ENCODE measurements at places on chromosomes 11 and 22.

- DNase-seq, result no peak
These were observed 35.1 kb upstream of the CUL5 start for GRCh38 chr11:107973641-107974040.

- DNase-seq, result no peak
These were observed 161.0 kb upstream of the NARS2 start for GRCh38 chr11:78735711-78736110.

DNA sequence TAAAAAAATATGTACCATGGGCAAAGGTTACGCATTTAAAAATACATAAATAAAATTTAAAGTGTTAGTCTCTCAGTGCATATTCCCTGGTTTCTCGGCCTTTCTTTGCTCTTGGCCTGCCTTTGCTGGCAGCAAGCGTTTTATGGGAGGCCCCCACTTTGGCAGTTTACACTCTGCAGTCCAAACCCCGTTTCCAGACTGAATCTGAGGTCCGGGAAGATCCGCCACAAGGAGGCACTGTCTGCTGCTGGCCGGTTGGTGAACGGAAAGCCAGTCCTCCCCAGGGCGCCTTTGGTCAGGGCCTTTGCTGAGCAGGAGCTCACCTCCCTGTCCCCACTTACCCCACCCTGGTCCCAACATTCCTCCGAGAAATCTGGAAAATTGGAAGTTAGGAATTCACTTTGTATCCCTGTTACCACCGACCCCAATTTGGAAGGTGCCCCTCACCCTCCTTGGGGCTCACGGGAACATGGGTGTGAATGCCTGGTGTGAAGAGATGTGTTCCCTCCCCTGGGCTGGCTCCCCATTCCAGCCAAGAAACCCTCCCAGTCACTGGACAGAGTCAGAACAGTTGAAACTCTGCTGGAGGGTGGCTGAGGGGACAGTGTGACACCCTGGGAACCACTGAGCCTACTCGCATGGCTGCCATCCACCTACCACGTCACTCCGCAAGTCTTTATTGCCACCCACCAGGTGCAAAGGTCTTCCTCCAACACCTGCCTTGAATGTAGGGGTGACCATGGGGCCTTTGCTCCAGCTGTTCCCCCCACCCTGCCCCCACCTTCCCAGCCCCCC is 9.4 kb upstream of the SF1 start:
- DNase-seq, result peak; percentile 54

- DNase-seq, result peak; percentile 11
These were observed at the start of gene TSPAN18 for GRCh38 chr11:44726283-44727113. Gene TSPAN18, plus strand, starts transcription at chr11:44726962. Its CDS starts 179,455 bp downstream, at chr11:44906417.

- no peak for DNase-seq
These were observed 126.9 kb downstream of the ARHGAP8 start for GRCh38 chr22:44879301-44879680.

DNA sequence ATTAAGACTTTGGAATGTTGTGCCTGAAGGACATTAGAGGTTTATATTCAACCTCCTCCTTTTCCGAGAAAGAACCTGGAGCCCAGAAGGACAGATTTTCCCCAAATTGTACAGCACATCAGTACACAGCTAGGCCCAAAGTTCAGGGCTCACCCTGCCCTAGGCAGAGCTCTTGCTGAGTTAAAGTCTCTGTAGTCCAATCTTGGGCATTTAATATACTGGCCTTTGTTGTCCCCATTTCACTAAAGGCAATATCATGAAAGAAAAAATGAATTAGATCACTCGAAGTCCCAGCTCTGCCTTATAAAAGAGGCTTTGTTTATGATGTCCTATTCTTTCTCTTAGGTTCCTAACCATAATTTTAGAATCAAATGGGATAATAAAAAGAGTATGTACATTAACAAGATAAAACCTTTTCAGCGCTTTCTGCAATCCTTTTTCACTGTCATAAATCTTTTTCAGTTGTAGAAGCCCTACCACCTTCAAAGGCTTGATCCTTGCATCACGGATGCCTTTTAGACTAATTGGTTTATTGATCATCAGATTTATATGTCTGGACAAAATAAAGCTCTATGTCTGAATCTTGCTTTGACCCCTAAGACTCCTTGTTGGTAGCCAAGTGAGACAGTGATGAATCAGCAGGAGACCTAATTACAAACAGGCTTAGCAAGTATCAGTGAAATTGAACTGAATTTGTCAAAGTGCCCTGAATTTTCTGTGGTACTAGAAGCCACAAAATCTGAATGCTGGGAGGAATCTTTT is 39.8 kb downstream of the RELT start:
- no peak for DNase-seq

- peak; percentile 69 for DNase-seq
These were observed at the start of gene NCR3LG1 for GRCh38 chr11:17351510-17352176. Gene NCR3LG1, plus strand, starts transcription at chr11:17351800. Its CDS starts 170 bp downstream, at chr11:17351970.

- DNase-seq, result no peak
These were observed 10.0 kb downstream of the PPM1F start for GRCh38 chr22:21942407-21943343.

GRCh38 chr11:86547727-86548126 is 124.7 kb downstream of the ME3 start:
- DNase-seq, result no peak

- no peak for DNase-seq
These were observed 2.7 kb upstream of the TMPRSS6 start for GRCh38 chr22:37112084-37112728.

DNA sequence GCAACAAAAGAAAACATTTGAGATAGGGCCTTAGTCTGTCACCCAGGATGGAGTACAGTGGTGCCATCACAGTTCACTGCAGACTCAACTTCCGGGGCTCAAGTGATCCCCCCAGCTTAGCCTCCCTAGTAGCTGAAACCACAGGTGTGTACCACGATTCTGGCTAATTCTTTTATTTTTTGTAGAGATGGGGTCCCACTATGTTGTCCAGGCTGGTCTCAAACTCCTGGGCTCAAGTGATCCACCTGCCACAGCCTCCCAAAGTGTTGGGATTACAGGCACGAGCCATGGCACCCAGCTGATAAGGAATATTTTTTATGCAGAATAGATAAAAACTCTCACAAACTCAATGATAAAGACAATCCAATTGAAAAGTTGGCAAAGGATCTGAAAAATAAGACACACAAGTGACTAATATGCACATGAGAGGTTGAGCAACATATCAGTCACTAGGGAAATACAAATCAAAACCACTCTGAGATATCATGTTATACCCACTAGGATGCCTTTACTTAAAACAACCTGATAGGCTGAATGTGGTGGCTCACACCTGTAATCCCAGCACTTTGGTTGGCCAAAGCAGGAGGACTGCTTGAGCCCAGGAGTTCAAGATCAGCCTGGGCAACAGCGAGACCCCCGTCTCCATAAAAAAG is 33.9 kb upstream of the CLTCL1 start:
- no peak for DNase-seq

GRCh38 chr11:41222236-41222635 is 237.2 kb downstream of the LRRC4C start:
- DNase-seq, result no peak

GRCh38 chr11:86447763-86448480 is 73.2 kb downstream of the CCDC81 start:
- DNase-seq, result no peak

DNA sequence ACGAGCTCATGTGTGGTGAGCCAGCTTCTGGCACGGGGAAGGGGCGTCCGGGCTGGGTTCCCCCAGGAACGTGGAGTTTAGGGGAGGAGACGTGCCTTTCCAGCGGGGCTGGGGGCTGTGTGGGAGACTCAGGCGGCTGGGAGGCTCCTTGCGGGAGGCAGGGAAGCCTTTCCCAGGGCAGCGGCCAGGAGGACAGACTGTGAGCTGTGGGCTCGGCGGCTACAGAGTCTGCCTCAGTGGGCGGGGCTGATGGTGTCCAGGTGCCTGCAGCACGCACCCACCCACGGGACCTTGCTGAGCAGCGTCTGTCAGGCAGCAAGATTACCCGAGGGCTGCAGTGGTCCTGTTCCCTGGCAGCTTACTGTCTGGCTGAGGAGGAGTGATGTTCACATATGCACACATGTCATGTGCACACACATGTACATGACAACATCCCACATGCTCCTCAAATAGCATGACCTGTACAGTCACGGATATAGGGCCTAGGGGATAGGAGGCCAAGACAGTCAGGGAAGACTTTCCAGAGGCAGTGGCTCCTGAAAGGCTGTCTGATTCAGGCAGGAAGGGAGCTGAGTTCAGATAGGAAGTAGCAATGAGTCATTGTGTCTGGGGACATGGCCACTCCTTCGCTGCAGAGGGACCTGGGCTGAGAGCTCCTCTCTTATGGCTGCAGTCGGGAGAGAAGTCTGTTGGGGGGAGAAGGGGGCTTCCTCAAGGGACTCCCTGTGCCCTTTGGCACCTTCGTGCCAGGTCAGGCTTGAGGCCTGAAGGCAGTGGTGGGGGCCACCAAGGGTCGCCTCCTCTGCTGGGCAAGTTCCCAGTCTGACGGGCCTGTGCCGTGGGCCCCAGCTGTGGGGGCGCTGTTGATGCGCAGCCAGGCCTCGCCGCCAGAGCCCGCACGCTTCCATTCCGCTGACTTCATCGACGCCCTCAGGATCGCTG is 23.3 kb upstream of the PPP6R3 start:
- no peak for DNase-seq

- DNase-seq, result no peak
These were observed 41.3 kb downstream of the ABTB2 start for GRCh38 chr11:34316347-34317035.

GRCh38 chr11:120827820-120828219 is 196.1 kb upstream of the TBCEL start:
- no peak for DNase-seq

- DNase-seq, result peak; percentile 33
These were observed 72.6 kb downstream of the HIPK3 start for GRCh38 chr11:33329705-33330329.

DNA sequence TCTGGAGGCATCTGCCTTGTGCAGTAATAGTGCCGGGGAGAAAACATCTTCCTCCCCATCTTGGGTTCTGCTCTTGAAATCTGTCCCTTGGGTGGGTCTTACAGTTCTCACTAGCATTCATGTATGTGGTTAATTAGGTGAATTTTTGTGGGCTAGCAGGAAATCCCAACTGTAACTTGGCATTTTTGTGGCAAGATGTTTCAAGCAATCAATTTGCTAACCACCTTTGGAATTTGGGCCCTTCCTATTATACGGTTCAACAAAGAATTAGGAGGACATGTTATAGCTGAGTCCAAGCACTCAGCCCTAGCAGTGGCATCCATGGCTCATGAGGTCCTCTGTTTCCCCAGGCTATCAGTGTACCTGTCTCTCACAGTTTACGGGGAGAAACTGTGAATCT is 89.1 kb upstream of the MTNR1B start:
- no peak for DNase-seq

- DNase-seq, result no peak
These were observed 35.1 kb downstream of the TRIOBP start for GRCh38 chr22:37731804-37732471.

GRCh38 chr22:24089951-24090350 is 78.8 kb downstream of the CABIN1 start:
- DNase-seq, result no peak

GRCh38 chr11:59224351-59224928 is 11.7 kb upstream of the MPEG1 start:
- DNase-seq, result no peak

GRCh38 chr11:107583629-107584195 is 7.2 kb upstream of the ELMOD1 start:
- DNase-seq, result no peak

- no peak for DNase-seq
These were observed 3.0 kb downstream of the TOLLIP start for GRCh38 chr11:1306186-1307162.

GRCh38 chr11:88555018-88555828 is 217.7 kb upstream of the CTSC start:
- no peak for DNase-seq

GRCh38 chr11:44305470-44306051 is 4.4 kb downstream of the ALX4 start:
- DNase-seq, result peak; percentile 11

DNA sequence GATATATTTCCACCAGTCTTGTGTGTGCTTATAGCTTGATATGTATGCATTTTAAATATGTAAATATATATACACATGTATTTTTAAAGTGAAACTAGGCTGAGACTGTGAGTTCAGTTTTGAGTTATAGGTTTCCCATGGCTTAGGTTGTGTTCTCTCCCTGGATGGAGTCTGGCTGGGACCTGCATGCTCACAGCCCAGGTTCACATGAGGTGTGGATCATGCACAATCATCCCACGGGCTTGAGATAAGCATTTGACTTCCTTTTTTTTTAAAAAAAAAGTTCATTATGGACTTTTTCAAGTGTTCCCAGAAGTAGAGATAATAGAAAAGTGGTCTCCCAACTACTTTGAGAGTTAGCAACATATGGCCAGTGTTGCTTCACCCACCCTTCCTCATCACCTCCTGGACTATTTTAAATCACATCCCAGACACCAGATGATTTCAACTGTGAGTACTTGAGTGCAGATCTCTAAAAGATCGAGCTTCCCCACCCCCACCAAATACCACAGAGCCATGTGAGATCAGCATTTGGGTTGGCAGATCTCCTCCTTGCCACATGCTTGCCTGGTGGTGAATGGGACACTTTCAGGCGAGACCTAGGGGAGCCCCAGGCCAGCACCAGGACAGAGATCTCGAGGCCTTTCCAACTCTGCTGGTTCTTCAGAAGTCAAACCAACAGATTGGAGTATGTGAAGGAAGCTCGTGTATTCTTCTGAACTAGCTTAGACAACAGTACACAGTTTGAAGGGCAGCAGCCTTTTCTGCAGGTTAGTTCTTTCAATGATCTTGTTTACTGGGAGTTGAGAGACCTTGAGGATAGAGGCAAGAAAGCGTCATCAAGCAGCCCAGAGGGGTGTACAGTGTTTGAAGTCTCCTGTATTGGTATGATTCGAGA is 15.9 kb downstream of the MED15 start:
- DNase-seq, result peak; percentile 15

- no peak for DNase-seq
These were observed 13.4 kb downstream of the IL18 start for GRCh38 chr11:112150517-112150916.

DNA sequence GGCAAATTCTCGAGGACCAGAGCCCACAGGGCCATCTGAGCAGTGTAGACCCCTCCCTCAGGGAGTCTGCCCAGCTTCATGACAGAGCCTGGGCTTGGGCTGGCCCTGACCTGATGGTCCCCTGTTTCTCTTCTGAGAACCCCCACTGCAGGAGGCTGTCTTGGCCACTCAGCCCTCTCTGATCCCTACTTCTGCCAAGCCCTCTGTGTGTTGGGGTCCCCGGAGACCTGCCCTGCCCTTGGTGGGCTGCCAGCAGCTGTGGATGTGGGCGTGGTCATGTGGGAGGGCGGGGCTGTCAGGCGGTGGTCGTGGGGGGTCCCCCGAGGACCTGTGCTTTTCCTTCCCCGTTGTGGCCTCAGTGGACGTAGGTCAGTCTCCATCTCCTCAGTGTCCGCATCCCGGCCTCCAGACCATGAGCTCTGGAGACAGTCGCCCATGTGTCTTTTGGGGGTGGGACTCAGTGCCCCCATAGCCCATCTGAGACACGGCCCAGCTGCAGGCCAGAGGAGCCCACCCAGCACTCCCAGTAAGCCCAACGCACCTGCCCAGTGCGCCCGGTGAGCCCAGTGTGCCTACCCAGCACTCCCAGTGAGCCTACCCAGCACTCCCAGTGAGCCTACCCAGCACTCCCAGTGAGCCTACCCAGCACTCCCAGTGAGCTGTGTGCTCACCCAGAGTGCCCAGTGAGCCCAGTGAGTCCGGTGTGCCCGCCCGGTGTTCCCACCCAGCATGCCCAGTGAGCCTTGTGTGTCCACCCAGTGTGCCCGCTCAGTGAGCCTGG is 409.2 kb downstream of the TBC1D22A start:
- no peak for DNase-seq
